AG04450 (cell line): ENCODE measurements at places on chromosomes 1 and 21. TPM values are rescaled to one million over a fixed set of nuclear protein-coding genes. Genes with fewer than 3 reads are reported as not detected.
A peak's percentile ranks its signal among the peaks of the same experiment; 100 is the strongest.

- DNase-seq, result no peak
Observed at GRCh38 chr21:15071009-15071408, 6.2 kb upstream of the NRIP1 start.

GRCh38 chr1:10852998-10853520 is 56.6 kb upstream of the CASZ1 start:
- no peak for DNase-seq

DNA sequence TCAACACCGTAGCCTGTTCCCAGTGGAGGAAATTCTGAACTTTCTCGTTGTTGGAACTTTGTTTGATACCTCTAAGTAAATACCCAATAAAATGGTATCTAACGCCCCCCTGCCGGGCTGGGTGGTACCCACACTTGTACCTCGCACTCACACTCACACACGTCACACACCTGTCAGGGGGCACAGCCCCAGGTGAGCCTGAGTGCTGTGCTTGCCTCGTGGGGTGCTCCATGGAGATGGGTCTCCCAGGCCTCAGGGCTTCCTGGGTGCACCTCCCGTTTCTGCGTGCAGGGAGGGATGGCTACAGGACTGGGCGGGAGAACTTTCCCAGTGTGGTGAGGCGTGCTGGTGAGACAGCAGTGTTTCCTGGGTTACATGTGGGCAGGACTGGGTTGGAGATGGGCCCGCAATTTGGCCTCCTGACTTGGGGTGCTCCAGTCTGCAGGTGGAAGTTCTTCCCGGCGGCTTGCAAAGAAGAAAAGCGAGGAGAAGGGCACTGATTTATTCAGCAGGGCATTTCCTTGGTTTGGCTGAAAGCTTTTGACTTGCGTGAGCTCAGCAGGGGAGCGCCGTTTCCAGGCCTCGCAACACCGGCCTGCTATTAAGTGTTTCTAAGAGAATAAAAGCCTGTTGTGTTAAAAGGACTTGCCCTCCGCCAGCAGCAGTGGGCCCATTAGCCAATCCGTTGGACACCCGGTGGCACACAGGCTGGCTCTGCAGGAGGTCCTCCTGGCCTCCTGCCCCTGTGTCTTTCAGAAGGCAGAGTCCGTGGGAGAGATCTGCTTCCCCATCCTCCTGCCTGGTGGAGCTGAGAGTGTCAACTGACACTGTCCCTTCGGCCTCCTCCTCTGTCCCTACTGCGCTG is 79.7 kb downstream of the KIF26B start:
- DNase-seq, result no peak

- no peak for DNase-seq
Observed at GRCh38 chr1:112209493-112209892, 186.5 kb upstream of the CTTNBP2NL start.

DNA sequence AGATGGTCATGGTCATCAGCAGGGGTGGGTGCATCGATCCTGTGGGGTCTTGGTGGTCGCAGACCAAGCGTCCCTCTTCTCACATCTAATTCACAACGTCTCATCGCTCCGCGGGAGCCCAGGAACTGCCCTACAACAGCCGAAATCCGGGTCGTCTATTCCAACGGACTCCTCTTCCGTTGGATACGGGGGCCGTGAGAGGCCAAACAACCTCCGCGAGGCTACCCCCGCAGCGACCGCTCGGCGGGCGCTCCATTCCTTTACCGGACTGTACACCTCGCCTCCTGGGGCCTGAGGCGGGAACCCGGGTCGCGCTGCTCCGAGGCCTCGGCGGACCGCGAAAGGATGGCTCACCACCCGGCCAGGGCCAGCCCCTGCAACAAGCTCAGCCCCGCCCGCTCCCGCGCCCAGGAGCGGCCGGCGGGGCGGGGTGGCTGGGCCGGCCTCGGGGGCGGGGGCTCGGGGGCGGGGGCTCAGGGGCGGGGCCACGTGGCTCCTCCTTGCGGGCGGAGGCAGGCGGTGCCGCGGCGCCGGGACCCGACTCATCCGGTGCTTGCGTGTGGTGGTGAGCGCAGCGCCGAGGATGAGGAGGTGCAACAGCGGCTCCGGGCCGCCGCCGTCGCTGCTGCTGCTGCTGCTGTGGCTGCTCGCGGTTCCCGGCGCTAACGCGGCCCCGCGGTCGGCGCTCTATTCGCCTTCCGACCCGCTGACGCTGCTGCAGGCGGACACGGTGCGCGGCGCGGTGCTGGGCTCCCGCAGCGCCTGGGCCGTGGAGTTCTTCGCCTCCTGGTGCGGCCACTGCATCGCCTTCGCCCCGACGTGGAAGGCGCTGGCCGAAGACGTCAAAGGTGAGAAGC is at the start of gene QSOX1:
Gene QSOX1, plus strand, starts transcription at position 545 of the 857 bp plus-strand sequence. Its CDS starts 39 bp downstream, at position 584.
- peak; percentile 43 for DNase-seq

GRCh38 chr1:195973311-195973904 is 634.8 kb downstream of the KCNT2 start:
- no peak for DNase-seq

DNA sequence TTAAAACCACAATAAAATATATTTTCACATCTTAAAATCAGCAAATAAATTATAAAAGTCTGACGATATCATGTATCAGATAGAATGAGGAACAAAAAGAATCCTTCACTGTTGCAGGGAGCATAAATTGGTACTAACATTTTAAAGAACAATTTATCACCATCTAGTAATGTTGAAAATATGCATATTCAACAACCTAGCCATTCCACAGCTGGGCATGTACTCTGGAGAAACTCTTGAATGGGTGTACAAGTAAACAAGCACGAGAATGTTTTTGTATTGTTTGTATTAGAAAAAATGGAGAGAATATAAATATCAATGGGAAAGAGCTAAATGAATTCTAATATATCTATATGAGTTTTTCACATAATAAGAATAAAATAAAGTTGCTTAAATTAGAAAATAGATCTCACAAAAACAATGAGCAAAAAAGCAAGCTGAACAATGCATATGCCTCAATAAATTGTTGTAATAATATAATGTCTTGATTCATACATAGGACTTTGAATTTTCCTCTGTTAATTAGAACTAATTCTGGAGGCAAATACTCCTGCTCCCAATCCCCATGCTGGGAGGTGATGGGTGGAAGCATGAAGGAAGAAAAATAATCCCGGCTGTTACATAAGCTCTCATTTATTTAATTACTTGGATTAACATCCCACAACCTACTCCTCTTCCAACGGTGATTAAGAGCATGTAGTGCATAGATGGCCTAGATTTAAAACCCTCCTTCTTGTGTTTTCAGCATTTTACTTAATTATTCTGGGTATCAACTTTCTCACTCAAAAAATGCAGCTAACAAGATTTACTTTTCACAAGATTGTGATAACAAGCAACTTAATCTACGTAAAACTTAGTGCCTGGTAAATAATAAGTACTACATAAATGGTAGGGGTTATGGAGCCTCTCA is 5.5 kb upstream of the FMO2 start:
- no peak for DNase-seq

GRCh38 chr1:178046591-178047270 is 47.2 kb upstream of the RASAL2 start:
- no peak for DNase-seq

DNA sequence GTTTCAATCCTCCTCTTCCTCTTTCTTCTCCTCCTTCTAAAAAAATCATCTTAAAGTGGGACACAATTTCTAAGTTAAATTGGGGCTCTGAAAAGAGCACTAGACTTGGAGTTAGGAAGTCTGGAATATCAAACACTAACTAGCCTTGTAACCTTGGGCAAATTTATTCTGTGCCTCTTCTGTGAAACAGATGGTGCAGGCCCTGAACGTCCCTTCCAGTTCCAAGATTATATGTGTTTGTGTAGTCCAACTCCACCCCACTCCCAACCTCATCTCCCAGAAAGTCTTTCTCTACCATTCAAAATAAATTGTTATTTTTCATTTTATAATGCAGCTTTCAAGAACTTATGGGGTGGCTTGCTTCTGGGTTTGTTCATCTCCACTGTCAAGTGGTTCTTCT is 630.0 kb downstream of the LMO4 start:
- DNase-seq, result no peak

- DNase-seq, result no peak
Observed at GRCh38 chr1:204480515-204480914, 14.1 kb downstream of the PIK3C2B start.

- no peak for DNase-seq
Observed at GRCh38 chr1:87673309-87673708, 344.6 kb downstream of the LMO4 start.

GRCh38 chr1:36472656-36473055 is 8.5 kb upstream of the MRPS15 start:
- no peak for DNase-seq

DNA sequence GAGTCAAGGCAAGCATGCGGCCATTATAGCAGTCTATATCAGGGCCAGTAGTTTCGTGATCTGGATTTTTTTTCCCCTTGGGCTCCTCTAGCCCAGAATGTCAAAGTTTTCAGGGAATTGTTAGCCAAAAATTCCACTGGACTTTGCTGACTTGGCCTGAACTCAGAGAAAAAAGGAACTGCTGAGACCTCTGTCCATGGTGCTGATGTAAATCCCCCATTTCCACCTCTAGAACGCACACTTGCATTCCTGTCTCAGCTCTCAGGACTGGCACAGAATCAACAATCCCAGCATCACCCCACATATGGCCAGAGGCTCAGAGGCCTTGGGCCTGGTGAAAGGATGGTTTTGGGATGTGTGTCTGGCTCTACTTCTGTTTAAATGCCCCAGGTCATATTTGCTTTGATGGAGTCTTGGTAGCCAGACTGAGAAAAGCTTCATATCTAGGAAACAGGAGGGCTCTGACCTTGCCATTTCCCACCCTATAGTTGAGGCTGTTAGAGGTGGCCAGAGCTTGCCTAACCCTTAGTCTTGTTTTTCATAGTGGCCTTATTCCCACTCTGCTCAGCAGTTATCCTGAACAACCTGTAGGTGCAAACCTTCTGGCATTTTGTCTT is 16.9 kb upstream of the EFCAB14 start:
- peak; percentile 27 for DNase-seq

DNA sequence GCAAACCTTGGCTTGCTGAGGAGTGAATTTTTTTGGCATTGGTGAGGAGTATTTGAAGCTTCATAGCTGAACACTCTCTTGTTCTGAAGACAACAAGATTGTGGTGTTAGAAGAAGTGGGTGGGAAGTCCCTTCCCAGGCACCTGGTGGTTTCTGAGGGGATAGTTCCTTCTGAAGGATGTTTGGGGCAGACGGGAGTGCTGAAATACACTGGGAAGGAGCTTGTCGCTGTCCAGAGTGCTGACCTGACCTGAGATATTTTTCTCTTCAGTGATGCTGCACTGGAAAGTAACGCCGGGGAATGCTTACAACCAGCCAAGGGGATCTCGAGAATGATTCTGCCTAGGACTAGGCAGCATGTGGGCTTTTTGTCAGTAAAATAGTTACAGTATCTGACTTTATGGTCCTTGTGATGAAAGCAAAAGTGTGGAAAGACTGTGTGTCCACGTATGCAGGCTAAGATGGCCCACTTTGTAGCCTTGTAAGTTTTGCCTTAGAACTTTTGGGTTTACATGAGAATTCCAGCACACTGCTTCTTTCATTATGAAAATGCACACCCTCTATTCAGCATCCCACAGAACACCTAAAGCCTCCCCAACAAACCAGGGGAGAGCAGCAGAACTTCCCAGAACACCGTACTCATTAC is 33.1 kb upstream of the NFASC start:
- DNase-seq, result peak; percentile 11

DNA sequence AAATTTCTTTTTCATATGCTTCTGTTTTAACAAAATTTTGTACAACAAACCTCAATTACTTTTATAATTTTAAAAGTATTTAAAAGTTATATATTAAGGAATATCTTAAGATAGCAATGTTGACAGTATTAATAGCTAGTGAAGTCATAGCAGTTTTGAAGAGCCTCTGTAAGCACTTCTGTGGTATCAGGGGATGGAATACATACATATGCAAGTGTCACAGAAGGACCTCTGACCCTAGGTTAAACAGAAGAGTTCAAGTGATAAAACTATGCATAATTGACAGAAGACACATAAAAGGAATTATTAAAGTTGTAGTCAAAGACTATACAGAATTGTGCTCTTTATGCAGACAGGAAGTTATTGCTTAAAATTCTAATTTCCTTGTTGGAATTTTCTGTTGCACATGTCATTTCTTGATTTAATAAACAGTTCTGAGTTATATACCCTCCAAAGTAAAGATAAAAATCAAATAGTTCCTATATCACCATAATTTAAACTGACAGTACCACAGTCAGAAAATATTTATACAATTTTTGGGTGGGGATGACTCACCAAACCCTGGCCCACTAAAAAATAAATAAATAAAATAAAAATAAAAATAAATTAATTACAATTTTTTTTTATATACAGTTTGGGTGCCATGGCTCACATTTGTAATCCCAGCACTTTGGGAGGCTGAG is 27.1 kb downstream of the IPP start:
- no peak for DNase-seq

- DNase-seq, result no peak
Observed at GRCh38 chr1:55716151-55716550, 501.0 kb upstream of the USP24 start.

DNA sequence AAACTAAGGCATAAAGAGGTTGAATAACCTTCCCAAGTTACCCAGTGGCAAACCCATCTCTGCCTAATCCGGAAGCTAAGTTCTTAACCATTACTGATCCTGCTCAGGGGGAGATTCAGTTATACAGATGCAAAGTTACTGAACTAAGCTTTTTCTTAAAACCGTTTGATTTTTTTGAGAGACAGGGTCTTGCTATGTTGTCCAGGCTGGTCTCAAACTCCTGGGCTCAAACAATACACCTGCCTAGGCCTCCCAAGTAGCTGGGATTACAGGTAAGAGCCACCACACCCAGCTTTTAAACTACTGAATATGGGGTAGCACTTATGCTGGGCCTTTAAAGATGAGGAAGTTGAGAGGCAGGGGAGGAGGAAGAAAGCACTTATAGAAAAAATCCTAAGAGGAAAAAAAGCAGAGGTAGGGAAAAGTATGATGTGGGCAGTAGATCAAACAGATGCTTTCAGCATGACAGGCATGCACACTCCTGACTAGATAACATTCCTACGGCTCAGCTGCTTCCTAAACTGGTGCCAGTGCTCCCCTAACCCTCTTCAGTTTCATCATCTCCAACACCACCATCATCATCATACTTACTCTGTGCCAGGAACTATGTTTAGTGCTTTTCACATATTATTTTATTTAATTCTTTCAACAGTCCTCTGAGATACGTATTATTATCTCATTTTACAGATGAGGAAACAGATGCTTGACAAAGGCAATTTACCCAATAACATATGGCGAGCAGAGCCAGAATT is 5.8 kb downstream of the PAFAH2 start:
- DNase-seq, result peak; percentile 24

DNA sequence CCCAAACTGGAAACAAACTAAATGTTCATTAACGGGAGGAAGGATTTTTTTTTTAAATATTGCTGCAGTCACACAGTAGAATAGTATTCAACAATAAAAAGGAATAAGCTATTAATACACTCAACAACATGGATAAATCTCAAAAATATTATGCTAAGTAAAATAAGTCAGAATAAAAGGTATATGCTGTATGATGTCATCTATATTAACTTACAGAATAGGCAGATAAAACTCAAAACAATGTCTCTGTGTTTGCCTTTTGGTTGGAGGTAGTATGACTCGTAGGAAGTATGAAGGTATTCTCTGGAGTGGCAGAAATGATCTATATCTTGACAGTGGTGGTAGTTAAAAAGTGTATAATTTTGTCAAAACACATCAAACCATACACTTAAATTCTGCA is 6.1 kb upstream of the ST6GALNAC5 start:
- DNase-seq, result no peak

LENEP gene
- polyA plus RNA-seq, result 0.21 TPM in 1 of 2 replicates, not detected in the other

TMOD4 gene
- not detected in 2 replicates for polyA plus RNA-seq

SPRR2A gene
- not detected in 2 replicates for polyA plus RNA-seq

FCRL2 gene
- not detected in 2 replicates for polyA plus RNA-seq

CYP4X1 gene
- polyA plus RNA-seq, result not detected in 2 replicates

CELA3A gene
- polyA plus RNA-seq, result not detected in 2 replicates
